AML-193 (cell line): ENCODE measurements at places on chromosomes 5 and 9.

GRCh38 chr9:132044176-132044875, 35.3 kb downstream of the MED27 start:
- DNase-seq, result no peak

- DNase-seq, result no peak
Observed at GRCh38 chr9:116394894-116395698, 241.5 kb downstream of the PAPPA start.

DNA sequence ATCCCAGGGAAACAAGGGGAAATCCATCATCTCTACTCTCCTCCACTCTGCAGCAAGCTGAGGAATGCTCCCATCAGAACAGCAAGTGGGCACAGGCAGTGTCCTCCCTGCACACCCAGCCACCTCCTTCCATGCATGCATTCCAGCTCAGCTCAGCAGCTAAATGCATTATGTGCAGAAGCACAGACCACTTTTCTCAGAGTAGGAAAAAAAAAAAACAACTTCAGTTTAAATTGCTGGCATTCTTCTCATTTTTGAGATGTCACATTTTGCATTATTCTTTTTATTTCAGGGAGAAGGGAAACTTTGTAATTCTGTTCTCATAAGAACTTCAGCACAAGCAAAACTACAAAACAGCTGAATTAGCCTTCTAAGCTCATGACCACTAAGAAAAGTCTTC, 312.2 kb downstream of the SEMA5A start:
- no peak for DNase-seq

- no peak for DNase-seq
Observed at GRCh38 chr9:92206488-92206887, 87.0 kb downstream of the IARS1 start.

GRCh38 chr9:105883847-105884246, 189.5 kb downstream of the TMEM38B start:
- peak; percentile 45 for DNase-seq
